ENCODE measurements at places on chromosomes 3 and 15.

GRCh38 chr3:172624999-172625398 lies 85.9 kb downstream of the NCEH1 start:
- no peak for DNase-seq

DNA sequence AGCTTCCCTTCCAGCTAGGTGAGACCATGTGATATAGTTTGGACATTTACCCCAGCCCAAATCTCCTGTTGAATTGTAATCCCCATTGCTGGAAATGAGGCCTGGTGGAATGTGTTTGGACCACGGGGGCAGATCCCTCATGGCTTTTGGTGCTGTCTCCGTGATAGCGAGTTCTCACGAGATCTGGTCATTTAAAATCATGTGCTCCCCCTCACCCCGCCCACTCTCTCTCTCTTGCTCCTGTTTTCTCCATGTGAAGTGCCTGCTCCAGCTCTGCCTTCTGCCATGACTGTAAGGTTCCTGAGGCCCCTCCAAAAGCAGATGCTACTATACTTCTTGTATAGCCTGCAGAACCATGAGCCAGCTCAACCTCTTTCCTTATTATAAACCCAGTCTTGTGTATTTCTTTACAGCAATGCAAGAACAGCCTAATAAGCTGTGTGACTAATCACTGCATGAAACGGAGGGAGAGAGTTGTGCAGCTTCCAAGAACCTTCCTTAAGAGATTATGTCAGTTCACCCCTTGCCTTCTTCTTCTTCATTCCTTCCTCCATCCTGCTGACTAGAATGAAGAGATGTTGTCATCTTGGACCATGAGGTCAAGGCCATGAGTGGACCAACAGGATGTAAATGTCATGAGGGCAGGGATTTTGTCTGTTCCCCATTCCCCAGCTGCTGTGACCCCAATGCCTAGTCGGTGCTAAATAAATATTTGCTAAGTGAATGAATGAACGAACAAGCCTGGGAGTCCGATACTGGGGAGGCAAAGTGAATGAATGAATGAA lies 91.0 kb downstream of the CPN2 start:
- DNase-seq: no peak

DNA sequence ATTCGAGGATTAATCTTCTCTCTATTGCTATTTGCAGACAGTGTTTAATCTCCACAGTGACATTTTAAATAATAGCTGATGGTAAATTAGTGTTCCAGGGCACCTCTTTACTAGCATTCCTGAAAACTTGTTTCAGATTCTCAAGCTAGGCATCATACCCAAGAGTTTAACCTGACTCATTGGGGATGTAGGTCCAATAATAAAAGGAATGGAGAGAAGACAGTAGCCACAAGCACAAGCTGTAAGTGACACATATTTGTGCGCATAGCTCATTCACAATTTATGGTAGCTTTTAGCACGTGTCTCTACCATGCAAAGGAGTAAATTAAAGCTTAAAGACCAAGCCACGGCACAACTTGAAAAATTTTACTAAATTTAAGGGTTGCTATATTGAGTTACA lies 171.3 kb upstream of the FAM3D start:
- DNase-seq: no peak

GRCh38 chr15:83011271-83012075 lies at the start of gene C15orf40:
Gene C15orf40, minus strand, starts transcription at chr15:83011639. Its CDS starts 32 bp downstream, at chr15:83011607.
- peak; percentile 52 for DNase-seq

- no peak for DNase-seq
Measured at GRCh38 chr3:156433910-156434309, 121.0 kb downstream of the SSR3 start.
